ENCODE measurements at places on chromosomes 6 and 20. TPM values are rescaled to one million over a fixed set of nuclear protein-coding genes. Genes with fewer than 3 reads are reported as not detected.

Gene GSTA2
- not detected for total RNA-seq

Gene COX4I2
- total RNA-seq: not detected

Gene NFATC2
- total RNA-seq: 5.7 TPM

Gene ZSCAN16
- total RNA-seq: 5.3 TPM

DNA sequence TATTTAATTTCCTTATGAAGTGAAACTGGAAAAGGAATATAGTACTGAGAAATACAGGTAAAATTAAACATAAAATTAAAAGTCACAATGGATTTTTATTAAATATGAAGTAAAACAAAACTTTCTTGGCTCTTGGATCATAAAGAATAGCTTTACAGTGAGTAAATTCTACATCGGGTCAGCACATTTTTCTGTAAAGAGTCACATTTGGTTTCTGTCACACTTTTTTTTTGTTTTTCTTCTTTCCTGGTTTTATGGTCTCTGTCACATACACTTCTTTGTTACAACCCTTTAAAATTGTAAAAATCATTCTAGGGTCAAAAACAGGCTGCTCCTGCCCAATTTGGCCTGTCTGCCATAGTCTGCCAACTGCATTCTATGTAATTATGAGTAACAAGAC is 254.4 kb upstream of the POU3F2 start:
- no peaks in the 10 kb centered on the region for H3K27me3 ChIP-seq
- H3K36me3 ChIP-seq: no peaks in the 10 kb centered on the region
- no peaks in the 10 kb centered on the region for H3K4me1 ChIP-seq
- no peak for DNase-seq
- H3K4me3 ChIP-seq: no peak overlapping the region

DNA sequence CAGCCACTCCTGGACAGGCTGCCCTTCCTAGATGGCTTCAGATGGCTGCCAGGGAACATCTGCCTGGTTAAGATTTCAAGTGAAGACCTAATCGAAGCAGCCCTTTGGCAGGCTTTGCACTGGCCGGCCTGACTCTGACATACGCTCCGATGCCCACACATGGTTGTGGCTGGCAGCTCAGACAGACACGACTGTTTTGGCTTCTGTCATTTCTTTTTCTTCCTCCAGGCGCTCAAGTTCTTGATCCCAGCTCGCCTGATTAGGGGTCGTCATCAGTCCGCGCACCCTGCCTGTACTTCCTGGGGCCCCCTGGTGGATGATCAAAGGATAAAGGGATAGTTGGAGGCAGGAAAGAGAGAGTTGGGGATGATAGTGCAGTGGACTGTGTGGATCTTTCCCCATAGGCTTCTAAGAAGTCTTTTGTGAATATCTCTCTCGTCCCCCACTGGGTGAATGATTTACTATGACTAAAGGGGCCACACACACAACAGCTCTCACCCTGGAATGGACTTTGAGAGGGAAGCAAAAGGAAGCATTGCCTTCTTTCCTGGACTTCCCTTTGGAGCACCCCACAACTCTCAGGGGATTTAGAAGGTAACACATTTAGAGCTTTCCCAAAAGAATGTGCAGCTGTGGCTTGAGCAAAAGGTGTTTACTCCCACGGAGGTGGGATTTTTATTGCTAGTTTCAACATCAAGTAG is 21.4 kb upstream of the TRAM2 start:
- no peaks in the 10 kb centered on the region for H3K36me3 ChIP-seq
- H3K27ac ChIP-seq: peak overlapping the region; percentile 52
- peaks cover 5% of the 10 kb centered on the region for H3K4me1 ChIP-seq
- DNase-seq: peak; percentile 69
- H3K4me3 ChIP-seq: no peak overlapping the region

DNA sequence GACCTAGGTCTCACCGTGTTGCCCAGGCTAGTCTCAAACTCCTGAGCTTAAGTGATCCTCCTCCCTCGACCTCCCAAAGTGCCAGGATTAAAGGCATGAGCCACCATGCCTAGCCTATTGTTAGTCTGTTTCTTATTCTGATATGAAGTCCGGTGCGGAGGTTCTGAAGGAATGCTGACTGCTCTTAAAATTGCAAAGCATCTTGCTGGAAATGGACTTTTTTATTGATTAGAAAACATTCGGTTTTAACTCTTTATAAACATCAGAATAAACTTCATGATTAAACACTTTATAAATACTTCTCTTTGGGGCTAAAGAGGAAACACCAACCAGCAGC is 3.2 kb downstream of the TNFAIP3 start:
- no peaks in the 10 kb centered on the region for H3K27me3 ChIP-seq
- peak overlapping the region; percentile 52 for H3K27ac ChIP-seq
- H3K4me1 ChIP-seq: peaks cover 8% of the 10 kb centered on the region

DNA sequence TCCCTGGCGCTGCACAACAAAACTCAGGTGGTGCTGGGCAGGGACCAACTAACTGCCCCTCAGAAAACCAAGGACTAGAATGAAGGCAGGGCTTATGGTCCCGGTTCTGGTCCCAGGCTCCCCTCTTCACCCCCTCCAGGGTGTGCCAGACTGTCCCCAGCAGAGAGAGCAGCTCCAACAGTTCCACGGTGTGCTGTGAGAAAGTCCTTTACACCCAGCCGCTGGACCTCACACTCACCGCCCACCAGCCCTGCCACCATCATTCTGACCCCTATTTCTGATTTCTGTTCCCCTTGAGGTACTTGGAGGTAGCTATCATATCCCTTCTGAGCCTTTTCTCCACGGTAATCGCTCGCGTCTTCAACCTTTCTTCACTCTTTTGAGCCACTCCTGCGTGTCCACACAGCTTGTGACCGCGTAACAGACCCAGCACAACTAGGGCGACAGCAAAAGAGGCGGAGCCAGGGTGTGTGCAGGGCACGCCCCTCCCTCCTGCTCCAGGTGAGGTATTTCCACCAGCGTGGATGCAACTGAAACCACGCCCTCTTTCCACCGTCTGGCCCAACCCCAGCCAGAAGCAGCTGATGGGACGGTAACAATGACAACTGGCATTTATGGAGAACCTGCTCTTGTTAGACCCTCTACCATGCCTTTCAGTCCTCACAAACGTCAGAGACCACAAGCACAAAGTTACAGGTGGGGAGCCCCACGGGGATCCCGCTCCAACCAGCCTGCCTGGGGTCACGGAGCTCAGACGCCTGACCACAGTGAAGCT is 2.3 kb downstream of the PXDC1 start:
- no peaks in the 10 kb centered on the region for H3K36me3 ChIP-seq
- peak overlapping the region; percentile 87 for H3K4me3 ChIP-seq

DNA sequence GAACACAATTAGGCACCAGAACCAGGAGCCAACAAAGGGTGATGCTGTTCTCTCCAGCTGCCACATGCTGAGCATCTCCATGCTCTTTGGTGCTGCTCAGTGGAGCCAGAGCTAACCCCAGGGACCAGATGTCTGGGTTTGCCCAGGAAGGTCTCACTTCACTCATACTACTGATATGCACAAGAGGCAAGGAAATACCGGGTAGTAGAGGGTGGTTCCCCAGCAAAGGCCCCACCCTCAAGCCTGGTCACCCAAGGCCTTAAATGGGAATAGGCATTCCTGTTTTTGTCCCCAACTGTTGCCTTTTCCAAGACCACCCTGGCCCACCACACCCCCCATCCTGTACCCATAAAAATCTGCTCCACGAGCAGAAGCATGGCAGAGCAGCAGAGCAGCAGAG is 204.5 kb upstream of the TAB2 start:
- H3K27me3 ChIP-seq: no peaks in the 10 kb centered on the region
- no peak overlapping the region for H3K4me3 ChIP-seq
- H3K27ac ChIP-seq: no peak overlapping the region
- no peak for DNase-seq

GRCh38 chr6:88493717-88494116 is 327.6 kb upstream of the CNR1 start:
- H3K4me3 ChIP-seq: no peak overlapping the region
- no peaks in the 10 kb centered on the region for H3K27me3 ChIP-seq
- no peak for DNase-seq
- no peaks in the 10 kb centered on the region for H3K4me1 ChIP-seq
- H3K27ac ChIP-seq: no peak overlapping the region
- H3K36me3 ChIP-seq: no peaks in the 10 kb centered on the region

DNA sequence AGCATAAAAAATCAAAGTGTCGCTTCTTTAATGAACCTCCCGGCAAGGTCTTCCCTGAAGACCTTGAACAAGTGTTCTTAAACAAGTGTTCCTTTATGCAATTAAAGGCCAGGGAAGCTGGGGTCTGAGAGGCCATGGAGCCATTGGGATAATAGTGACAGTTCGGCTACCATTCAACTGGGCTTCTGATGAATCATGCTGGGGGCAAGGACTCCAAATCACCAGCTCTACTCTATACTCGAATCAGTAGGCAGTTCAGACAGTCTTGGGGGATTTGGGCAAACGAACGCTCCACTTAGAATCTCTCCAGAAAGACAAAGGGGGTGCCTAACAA is 34.7 kb upstream of the EZR start:
- no peak overlapping the region for H3K4me3 ChIP-seq
- no peaks in the 10 kb centered on the region for H3K27me3 ChIP-seq
- H3K27ac ChIP-seq: no peak overlapping the region
- no peaks in the 10 kb centered on the region for H3K4me1 ChIP-seq
- H3K36me3 ChIP-seq: no peaks in the 10 kb centered on the region
- no peak for DNase-seq

DNA sequence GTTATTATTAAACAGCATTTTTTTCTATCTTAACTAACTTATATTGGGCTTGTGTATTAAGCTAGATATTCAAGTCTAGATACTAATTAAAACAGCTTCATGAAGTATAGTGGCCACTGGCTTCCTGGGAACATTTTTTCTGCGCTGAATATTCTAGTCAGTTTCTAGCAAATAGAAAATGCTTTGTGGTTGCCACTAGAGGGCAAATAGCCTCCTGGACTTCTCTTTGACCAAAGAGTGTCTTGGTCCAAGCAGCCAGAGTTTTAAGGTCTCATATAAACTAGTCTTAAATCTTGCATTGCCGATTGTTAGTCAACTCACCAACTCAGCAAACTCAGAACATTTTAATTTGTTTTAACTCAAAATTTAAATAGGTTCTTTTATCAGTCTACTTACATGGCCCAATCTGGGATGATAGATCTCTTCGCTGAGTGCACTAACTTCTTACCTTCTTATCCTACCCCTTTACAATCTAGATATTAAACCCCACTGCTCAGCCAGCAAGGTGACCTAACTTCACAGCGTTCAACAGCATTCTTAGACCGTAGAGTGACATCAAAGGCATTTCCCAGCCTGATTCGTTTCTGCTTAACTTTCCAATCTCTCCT is 24.6 kb upstream of the ID4 start:
- no peaks in the 10 kb centered on the region for H3K36me3 ChIP-seq
- DNase-seq: no peak
- H3K4me1 ChIP-seq: no peaks in the 10 kb centered on the region
- H3K27ac ChIP-seq: no peak overlapping the region

- H3K36me3 ChIP-seq: no peaks in the 10 kb centered on the region
- H3K4me1 ChIP-seq: no peaks in the 10 kb centered on the region
- DNase-seq: no peak
- H3K4me3 ChIP-seq: no peak overlapping the region
These were observed 195.6 kb downstream of the NFATC2 start for GRCh38 chr20:51346686-51347485.

- H3K27ac ChIP-seq: peak overlapping the region; percentile 36
- no peak overlapping the region for H3K4me3 ChIP-seq
- no peak for DNase-seq
- no peaks in the 10 kb centered on the region for H3K4me1 ChIP-seq
These were observed 293.5 kb downstream of the CENPW start for GRCh38 chr6:126633373-126633772.

- H3K27me3 ChIP-seq: no peaks in the 10 kb centered on the region
- peak overlapping the region; percentile 42 for H3K4me3 ChIP-seq
- no peak for DNase-seq
- H3K4me1 ChIP-seq: no peaks in the 10 kb centered on the region
These were observed 414 bp downstream of the TGM2 start for GRCh38 chr20:38164624-38165088.

GRCh38 chr6:11278207-11278559 is 45.7 kb upstream of the NEDD9 start:
- no peaks in the 10 kb centered on the region for H3K36me3 ChIP-seq
- no peaks in the 10 kb centered on the region for H3K27me3 ChIP-seq
- no peaks in the 10 kb centered on the region for H3K4me1 ChIP-seq
- DNase-seq: no peak

DNA sequence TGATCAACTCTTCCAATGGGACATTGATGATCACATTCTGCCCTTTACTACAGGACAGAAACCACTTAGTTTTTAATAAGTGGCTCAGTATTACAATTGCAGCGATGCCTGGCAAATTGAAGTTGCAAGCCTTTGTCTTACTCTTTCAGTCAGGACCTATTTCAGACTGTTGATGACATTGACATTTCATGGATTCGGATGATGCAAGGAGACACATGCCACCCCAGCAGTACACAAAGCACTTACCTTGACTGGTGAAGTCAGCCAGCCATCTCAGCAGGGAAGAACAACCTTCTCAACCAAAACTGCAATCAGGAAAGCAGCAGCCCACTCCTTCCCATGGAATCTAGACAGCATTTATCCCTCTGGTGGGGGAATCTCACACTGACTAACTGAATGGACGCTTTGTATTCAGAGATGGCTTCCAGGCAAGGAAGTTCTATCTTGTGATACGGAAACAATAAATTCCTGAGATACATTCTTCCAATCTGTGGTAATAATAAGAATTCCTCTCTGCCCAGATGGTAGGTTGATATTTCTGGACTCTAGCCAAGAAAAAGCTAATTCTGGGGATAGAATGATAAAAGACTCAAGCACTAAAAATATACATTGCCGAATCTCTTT is 24.8 kb downstream of the NFYA start:
- DNase-seq: no peak
- no peaks in the 10 kb centered on the region for H3K27me3 ChIP-seq
- no peak overlapping the region for H3K4me3 ChIP-seq
- H3K4me1 ChIP-seq: no peaks in the 10 kb centered on the region

GRCh38 chr20:4673371-4674001 is 48.2 kb upstream of the PRND start:
- no peak overlapping the region for H3K4me3 ChIP-seq
- no peak overlapping the region for H3K27ac ChIP-seq
- H3K27me3 ChIP-seq: no peaks in the 10 kb centered on the region
- H3K36me3 ChIP-seq: no peaks in the 10 kb centered on the region
- no peak for DNase-seq
- no peaks in the 10 kb centered on the region for H3K4me1 ChIP-seq

- DNase-seq: no peak
- H3K4me1 ChIP-seq: no peaks in the 10 kb centered on the region
- H3K27ac ChIP-seq: peak overlapping the region; percentile 70
- no peak overlapping the region for H3K4me3 ChIP-seq
- H3K36me3 ChIP-seq: no peaks in the 10 kb centered on the region
These were observed 93.6 kb upstream of the CNKSR3 start for GRCh38 chr6:154604119-154604518.

All from uterus (tissue), 4 donors.